ENCODE measurements at places on chromosomes 2 and 18.

GRCh38 chr2:20444101-20444992, 2.5 kb upstream of the RHOB start:
- DNase-seq, result peak; percentile 63

DNA sequence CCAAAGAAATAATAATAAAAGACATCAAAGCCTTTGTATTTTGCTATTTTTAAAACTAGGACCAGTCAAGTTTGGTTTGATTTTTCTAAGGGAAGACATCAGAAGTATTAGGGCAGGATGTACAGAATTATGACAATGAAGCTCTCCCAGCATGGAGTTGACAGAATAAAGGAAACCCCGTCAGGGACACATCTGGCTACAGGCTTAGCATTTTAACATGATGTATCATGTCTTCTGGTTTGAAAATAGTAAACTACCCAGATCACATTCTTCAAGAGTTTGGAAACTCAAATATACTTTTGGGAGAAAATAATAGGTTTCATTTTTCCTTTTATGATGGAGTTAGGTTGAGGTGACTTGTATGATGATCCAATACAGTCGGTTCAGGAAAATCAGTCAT, 552.0 kb upstream of the CDH2 start:
- DNase-seq, result no peak

- DNase-seq, result no peak
Observed at GRCh38 chr18:30404422-30404821, 638.1 kb downstream of the DSC3 start.

DNA sequence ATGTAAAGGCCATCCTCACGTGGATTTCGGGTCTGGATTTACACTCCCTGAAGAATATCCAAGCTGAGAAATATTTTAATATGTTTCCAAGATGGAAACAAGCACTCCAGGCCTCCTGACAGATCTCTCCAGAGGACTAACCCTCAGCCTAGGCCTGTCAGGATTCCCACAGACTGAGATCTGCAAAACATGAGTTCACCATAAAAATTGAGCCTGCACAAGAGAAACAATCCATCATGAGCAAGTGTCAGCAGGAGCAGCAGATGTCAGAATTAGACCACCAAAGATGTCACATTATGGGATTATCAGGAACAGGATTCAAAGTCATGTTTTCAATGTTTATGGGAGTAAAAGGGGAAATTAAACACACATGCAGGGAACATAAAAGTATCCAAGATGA, 191.3 kb downstream of the TFCP2L1 start:
- DNase-seq, result no peak

DNA sequence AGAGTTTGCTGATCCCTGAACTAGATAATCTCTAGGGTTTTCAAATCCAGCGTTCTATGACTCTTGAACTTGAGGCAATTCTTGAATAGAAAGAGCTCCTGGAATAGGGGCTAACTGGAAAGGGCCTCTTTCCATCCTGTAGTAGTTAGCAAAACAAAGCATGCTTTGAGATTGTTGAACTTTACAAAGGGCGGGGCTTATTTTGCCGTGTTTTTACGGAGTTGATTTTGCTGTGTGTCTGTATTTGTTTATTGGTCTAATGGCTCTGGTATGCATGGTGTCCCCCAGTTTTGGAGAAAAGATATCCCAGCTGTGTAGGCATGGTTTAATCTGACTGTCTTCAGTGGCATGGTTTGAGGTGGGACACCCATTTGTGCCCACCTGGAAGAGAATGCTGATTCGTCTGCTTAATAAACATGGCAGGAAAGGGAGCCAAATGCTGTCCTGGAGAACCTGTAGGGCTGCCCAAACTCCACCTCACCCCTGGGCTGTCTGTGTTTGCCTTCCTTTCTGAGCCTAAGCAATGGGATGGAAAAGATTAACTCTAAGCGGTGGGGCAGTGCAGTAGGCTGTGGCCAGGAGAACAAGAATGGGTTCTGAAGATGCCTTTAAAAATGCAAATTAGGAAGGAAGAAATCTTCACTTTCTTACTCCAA, 74.1 kb upstream of the FOSL2 start:
- no peak for DNase-seq

DNA sequence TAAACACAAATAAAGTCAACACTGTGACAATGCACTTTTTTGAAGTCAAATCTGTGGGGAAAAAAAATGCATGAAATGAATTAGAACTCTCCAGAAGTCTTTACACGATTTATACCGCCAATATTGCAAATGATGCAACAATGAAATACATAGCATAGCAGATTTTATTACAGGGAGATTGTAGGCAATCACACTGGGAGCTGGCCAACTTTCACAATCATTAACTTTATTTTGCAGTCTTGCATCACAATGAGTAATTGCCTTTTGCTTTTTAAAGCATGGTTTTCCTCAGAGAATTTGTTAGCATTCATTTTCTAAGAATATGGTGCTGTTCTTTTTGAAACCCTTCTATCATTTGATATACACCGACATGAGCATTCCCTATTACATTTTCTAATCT, 366.4 kb upstream of the FSIP2 start:
- DNase-seq, result no peak

DNA sequence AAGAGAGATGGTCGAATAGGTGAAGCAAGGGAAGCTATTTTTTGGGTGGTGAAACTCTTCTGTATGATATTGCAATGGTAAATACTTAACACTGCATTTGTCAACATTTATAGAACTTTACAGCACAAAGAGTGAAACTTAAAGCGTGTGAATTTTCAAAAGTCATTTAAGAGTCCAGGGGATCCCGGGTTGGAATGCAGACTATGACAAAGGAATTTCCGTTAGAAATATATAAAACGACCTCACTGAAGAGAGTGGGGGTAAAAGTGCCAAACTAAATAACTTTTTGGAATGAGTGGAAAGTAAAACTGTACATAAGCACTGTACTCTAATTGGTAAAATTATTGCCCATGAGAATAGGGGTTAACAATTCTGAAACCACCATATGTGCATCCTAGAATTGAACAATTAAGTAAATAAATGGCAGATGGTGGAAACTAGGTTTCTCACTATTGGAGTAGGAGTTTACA, 191.0 kb upstream of the FN1 start:
- DNase-seq, result no peak

- no peak for DNase-seq
Observed at GRCh38 chr2:137369106-137369505, 595.2 kb upstream of the HNMT start.

DNA sequence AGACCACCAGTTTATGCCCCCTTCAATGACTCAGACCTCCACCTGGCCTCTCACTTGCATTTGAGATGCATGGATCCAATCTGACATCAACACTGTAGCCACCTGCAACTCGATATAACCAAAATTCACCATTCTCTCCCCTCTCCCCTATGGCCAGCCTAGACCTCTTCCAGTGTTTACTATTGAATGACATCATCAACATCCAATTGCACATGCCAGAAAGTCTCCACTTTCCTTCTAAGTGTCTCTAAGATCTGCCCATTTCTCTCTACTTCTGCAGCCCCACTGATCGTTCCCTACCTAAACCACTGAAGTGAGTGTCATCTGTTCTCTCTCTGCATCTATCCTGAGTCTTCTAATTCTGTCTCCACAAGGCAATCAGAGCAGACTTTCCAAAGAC, 151.3 kb upstream of the APCDD1 start:
- DNase-seq, result no peak

DNA sequence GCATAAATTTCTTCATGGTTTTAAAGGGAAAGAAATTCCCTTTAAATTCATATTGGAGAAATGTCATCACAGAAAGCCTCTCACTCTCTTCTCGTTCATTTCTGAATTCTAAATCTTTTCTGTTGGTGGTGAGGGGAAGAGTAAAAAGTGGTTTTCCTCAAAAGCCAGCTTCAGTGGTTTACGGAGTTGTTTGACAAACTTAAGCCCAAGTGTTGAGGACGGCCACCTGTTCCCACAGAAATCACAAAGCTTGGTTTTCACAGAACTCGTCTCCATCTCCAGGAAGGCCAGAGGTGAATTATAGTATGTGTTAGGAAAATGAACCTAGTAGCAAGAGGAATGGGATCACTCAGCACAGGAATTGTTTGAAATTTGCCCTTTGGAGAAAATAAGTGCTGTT, 316.2 kb downstream of the PDE11A start:
- DNase-seq, result peak; percentile 37

DNA sequence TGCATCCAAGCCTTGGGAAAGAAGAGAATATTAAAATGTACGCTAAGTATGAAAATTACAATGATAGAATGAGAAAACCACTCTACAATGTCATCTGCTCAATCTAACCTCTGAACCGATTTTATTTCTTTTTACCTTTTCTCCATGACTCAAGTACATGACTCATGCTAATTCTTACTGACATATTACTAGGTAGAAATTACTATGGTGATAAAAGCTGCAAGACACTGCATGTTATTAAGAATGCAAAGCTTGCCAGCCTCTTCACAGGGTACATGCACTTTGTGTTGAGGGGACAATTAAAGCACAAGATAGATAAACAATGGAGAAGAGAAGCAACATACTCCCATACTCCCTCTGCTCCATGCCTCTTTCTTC, 20.7 kb downstream of the SFT2D3 start:
- no peak for DNase-seq

DNA sequence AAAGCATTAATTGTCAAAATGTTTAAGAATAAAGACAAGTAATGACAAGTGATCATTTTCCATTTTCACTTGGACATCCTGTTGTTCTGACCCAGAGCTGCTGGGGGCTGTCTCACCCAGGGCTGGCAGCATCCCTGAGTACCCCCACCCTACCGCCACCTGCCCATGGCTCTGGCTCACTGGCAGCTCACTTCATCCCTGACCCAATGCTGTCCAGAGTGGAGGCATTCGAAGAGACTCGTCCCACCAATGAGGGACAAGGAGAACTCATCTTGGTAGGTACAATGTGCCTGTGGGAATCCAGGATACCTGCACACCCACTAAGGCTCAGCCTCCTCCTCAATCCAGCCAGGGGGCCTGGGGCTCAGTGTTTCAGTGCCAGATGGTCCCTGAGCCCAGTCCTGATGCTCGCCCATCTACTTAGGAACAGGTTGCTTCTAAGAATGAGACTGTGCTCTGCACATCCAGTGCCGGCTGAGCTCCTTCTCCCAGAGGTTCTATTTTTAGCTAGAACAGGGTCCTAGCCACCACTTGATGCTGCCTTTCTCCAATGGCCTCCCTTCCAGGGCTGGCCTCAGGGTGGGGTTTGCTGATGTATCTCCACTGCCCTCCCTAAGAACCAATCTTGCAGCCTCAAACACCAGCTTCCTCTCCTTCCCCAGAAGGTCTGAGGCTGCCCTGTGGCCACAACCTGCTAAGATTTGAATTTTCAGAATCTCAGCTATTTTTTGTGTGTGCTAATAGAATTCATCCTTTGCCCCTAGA, 53.7 kb downstream of the ADD2 start:
- DNase-seq, result no peak

- DNase-seq, result peak; percentile 40
Observed at GRCh38 chr2:108534584-108535356, 500 bp downstream of the LIMS1 start.

Measured in cerebellar cortex (tissue), 1 donor.